Sigmoid colon (tissue), 7 donors: ENCODE measurements at places on chromosomes 1 and 21. TPM values are rescaled to one million over a fixed set of nuclear protein-coding genes. Genes with fewer than 3 reads are reported as not detected.

The GNPAT gene
- 50.0 TPM for total RNA-seq

The WNT9A gene
- total RNA-seq = 25.5 TPM

The HPDL gene
- 0.95 TPM for total RNA-seq

The GPR3 gene
- total RNA-seq = 0.36 TPM

The CLDN17 gene
- not detected for total RNA-seq

The KCNT2 gene
- total RNA-seq = 2.5 TPM

The IL10RB gene
- 15.0 TPM for total RNA-seq

The MYBPH gene
- not detected for total RNA-seq

The GPR37L1 gene
- 0.28 TPM for total RNA-seq

The FAM78B gene
- 3.4 TPM for total RNA-seq

The CA6 gene
- not detected for total RNA-seq

- no peak for DNase-seq
These were observed 1279.1 kb downstream of the NCAM2 start for GRCh38 chr21:22277341-22277740.

- DNase-seq = peak; percentile 85
These were observed 27.7 kb upstream of the PTGFRN start for GRCh38 chr1:116881879-116882520.

- peak; percentile 21 for DNase-seq
These were observed 131.6 kb downstream of the TGFBR3 start for GRCh38 chr1:91754348-91754747.

DNA sequence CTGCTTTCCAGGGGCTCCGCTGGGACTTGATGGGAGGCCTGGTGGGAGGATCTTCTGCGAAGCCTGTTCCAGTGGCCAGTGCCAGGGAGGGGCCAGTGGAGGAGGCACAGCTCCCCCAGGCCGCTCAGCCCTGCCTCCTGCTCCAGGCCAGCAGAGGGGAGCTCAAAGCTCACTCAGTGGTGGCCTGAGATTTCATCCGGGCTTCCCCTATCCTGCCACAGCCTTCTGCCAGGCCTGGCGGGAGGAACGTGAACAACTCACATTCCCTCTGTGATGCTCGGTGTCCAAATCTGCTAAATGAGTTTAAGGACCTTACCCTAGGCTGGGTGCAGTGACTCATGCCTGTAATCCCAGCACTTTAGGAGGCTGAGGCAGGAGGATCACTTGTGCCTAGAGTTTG lies 3.3 kb downstream of the CLCNKB start:
- no peak for DNase-seq

DNA sequence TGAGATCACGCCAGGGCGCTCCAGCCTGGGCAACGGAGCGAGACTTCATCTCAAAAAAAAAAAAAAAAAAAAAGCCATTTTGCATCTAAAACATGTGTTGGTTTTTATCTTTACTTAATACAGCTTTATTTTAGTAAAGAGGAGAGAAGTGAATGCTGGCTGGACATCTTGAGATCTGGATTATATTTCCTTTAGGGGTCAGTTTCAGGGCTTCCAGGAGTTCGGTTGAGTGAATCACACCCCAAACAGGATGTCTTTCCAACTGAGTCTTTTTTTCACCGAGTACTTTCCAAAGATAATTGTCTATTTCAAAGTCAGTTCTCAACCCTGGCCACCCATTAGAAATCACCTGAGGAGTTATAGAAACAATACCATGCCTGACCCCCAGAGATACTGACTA lies 16.6 kb upstream of the IPP start:
- DNase-seq = no peak

DNA sequence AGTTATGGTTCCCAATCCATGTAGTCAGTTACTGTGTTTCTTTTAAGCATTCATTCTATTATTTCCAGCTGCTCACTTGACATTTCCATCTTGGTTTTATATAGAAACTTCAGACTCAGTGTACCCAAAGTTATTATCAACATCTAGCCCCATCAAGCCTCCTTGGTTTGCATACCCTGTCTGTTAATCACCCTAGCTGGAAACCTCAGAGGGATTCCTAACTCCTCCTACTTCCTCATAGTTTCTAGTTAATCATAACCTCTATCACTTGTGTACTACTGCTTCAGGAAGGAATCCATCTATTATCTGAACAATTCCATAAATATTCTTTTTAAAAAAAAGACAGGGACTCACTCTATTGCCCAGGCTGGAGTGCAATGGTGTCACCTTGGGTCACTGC lies 293.3 kb downstream of the SDCCAG8 start:
- no peak for DNase-seq

GRCh38 chr1:92310185-92310597 lies 11.3 kb downstream of the RPAP2 start:
- no peak for DNase-seq

GRCh38 chr1:54310439-54311328 lies 95.5 kb downstream of the SSBP3 start:
- no peak for DNase-seq

GRCh38 chr1:176719447-176719846 lies 256.5 kb downstream of the PAPPA2 start:
- DNase-seq = no peak

GRCh38 chr1:48898894-48899293 lies 122.2 kb upstream of the BEND5 start:
- DNase-seq = no peak

DNA sequence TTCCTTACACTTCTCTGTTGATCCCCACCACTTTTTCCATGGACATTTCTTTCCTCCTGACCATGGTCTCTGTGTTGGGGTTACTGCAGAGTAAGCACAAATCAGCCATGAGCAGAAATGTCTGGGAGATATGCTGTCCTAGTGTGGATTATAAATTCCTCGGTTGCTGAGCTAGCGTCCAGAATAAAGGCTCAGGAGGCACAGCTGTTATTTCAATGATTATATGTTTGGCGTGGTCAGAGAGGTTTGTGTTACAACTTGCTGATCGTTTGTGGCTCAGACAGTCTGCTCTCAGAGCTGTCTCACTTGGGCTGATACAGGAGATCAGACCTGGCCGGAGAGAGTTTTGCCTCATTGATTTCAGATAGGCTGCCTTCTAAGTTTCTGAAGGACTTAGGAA lies 37.5 kb upstream of the LAMC2 start:
- DNase-seq = no peak

DNA sequence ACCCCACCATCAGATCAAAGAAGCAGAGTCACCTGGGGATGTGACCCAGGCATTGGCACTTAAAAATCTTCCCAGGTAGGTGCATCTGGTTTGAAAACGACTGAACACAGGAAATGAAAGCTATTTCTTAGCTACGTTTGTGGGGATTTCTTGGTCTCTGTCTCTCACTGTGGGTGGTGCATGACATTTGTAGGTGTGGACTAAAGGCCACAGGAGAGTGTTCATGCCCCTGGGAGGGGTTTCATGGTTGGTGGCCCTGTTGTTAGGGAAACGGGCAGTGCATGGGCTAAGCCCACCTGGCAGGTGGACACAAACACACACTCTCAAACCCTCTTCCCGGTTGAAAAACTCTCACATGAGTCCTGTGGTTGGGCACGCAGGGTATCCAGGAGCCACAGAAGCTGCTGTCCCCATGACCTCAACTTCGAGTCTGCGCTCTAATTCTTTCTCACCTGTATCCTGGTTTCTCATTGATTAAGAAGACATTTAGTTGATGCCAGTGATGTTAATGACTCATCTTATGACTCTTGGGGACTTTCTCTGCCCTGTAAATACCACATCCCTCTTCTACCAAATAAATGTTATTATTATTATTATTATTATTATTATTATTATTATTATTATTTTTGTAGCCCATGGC lies 119.4 kb downstream of the MRPS6 start:
- no peak for DNase-seq

DNA sequence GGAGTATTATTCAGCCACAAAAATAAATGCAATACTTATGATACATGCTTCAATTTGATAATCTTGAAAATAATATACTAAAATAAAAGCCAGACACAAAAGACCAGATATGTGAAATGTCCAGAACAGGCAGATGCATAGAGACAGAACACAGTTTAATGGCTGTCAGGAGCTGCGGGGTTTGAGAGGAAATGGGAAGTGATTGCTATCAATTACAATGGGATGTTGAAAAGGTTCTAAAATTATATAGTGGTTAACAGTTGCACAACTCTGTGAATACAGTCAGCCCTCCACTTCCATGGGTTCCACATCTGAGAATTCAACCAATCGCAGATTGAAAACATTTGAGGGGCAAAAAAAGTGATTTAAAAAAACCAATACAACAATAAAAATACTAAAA lies 54.0 kb downstream of the LTN1 start:
- DNase-seq = no peak

GRCh38 chr1:154414606-154415005 lies 9.5 kb downstream of the IL6R start:
- peak; percentile 85 for DNase-seq

- no peak for DNase-seq
These were observed 367.1 kb upstream of the ESRRG start for GRCh38 chr1:217090060-217090911.

- no peak for DNase-seq
These were observed 170.1 kb downstream of the SEC16B start for GRCh38 chr1:177799746-177800145.

DNA sequence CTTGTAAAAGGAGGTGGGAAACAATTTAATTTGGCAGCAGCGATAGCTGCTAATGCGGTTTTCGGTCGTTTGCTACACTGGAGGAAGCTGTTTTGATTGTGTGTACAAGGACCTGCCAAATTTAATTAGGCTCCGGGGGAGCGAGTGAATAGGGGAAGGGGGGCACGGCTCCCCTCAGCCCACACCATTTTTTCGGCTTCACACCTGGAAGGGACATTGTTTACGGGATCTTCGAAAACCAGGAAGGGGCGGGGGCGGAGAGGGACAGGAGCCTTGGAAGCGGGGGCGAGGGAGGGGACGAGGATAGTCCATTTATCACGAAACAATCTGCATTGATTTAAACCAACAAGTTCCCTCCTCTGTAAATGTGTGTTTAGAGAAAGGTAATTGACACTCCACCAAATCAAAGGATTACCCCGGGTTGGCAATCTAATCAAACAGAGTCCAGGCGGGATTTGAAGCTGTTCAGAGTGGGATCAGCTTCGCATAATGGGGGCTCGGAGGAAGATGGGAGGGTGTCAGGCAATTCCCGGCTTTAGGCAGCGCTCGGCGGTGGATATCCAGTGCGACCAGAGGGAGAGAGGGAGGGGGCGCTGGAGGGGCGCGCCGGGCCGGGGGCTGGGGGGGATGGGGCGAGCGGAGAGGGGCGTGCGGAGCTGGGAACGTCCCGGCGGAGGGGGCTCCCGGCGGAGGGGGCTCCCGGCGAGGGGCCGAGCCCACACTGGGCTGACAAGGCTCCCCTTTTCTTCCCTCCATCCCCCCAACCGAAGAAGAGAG lies 9.8 kb downstream of the PAX7 start:
- DNase-seq = no peak

GRCh38 chr1:224506141-224506814 lies 71.7 kb upstream of the WDR26 start:
- DNase-seq = no peak

DNA sequence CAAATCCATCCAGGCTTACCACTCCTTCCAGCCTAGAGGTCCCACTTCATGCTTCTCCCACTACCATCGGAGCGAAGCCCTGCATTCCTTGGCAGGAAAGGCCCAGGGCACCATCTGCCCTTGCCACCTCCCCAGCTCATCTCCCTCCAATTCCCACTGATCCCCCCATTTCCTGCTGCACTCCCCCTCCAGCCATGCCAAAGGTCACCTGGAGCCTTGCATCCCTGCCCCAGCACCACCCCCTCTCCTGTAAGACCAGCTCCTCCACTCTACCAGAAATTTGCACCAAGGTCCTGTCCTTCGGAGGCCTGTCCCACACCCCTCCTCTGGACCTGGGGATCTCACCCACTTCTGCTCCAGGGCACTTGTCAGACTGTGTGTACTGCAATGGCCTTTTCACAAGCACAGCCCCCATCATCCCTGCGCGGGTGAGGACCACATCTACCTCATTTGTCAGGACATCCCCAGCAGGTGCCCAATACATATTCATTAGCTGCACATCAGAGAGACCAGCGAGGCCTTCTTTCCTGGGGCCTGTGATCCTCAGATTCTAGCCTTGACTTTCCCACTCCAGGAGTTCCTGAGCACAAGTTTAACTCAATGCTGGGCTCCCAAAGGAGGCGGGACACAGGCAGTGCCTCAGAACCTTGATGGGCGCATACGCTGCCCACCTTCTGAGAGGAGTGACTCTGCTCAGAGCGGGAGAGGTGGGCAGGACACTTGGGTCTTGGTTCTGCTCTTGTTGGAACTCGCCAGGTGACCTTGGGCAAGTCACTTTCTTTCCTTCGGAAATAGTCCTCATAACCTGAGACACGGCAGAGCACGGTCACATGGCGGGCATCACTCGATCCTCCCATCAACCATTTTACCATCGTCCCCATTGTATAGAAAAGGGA lies 49.9 kb upstream of the EDN2 start:
- peak; percentile 26 for DNase-seq

DNA sequence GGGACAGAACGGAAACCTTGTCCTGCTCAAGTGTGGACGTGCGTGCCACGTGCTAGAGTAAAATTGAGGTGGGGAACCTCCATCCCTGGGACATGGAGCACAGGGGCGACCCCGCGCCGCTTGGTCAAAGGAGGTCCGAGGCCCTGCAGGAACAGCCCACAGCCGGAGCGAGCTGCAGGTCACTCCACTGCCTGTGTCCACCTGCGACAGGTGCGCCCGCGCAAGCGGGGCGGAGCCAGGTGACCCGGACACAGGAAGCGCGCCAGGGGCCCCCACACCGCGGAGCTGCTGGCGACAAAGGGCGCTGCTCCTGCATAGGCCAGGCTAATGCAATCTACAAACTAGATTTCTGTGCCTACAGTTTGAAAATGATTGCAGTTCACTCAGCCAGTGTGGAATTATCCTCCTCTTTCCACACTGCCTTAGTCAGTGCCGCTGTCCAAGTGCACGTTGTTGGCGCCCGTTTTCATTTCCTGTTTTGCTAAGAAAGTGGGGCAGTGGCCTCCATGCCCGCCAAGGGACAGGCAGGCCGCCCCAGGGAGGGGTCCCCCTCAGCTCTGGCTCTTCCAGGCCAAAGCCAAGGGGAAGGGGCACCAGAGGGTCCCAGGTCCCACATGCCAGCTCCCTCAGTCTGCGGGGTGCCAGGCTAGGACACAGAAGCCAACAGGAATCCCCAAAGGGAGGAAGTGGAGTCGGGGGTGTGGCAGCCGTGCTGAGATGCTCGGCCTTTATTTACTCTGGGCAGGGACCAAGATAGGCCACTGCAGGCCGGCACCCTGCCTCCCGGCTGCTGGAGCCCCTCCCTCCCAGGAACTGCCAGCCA lies 4.3 kb upstream of the NADK start:
- DNase-seq = no peak
